ENCODE measurements at places on chromosomes 1 and 21. TPM values are rescaled to one million over a fixed set of nuclear protein-coding genes. Genes with fewer than 3 reads are reported as not detected.

- H3K36me3 ChIP-seq, result no peaks in the 10 kb centered on the region
- DNase-seq, result no peak
- H3K4me1 ChIP-seq, result no peaks in the 10 kb centered on the region
- no peak overlapping the region for H3K4me3 ChIP-seq
- H3K27ac ChIP-seq, result no peak overlapping the region
- H3K27me3 ChIP-seq, result no peaks in the 10 kb centered on the region
Measured at GRCh38 chr1:204872262-204872881, 1.7 kb downstream of the NFASC start.

- no peak overlapping the region for H3K4me3 ChIP-seq
- H3K36me3 ChIP-seq, result no peaks in the 10 kb centered on the region
- no peak for DNase-seq
- no peak overlapping the region for H3K27ac ChIP-seq
- H3K27me3 ChIP-seq, result no peaks in the 10 kb centered on the region
Measured at GRCh38 chr1:100866901-100867206, 27.8 kb downstream of the EXTL2 start.

GRCh38 chr1:25754470-25755181, 45.4 kb upstream of the SELENON start:
- peaks cover 7% of the 10 kb centered on the region for H3K36me3 ChIP-seq
- DNase-seq, result no peak
- no peaks in the 10 kb centered on the region for H3K27me3 ChIP-seq
- H3K27ac ChIP-seq, result no peak overlapping the region

DNA sequence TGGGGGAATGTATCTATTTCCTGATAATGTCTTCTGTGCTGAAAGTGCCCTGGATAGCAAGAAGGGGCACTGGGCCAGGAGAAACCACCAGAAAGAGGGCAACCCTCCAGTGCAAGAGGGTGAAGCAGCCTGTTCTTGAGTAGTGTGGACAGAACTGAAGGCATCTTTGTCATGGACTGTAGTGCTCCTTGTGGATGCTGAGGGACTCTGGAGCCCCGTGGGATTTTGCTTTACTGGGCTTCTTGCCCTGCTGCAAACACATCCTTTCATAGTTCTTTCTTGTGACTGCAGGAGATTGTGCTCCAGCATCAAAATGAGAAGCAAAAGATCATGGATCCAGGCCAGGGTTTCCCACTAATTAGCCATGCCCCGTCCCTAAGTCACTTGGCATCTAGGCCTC, 300.6 kb downstream of the ZNF326 start:
- DNase-seq, result no peak
- no peaks in the 10 kb centered on the region for H3K4me1 ChIP-seq
- H3K27me3 ChIP-seq, result no peaks in the 10 kb centered on the region

- no peak overlapping the region for H3K27ac ChIP-seq
- DNase-seq, result no peak
- no peaks in the 10 kb centered on the region for H3K4me1 ChIP-seq
- no peak overlapping the region for H3K4me3 ChIP-seq
- H3K36me3 ChIP-seq, result no peaks in the 10 kb centered on the region
- no peaks in the 10 kb centered on the region for H3K27me3 ChIP-seq
Measured at GRCh38 chr1:102776071-102776470, 332.3 kb downstream of the COL11A1 start.

GRCh38 chr1:54835131-54835898, 34.2 kb upstream of the TTC22 start:
- H3K36me3 ChIP-seq, result no peaks in the 10 kb centered on the region
- no peak overlapping the region for H3K4me3 ChIP-seq
- no peak for DNase-seq
- H3K4me1 ChIP-seq, result no peaks in the 10 kb centered on the region

DNA sequence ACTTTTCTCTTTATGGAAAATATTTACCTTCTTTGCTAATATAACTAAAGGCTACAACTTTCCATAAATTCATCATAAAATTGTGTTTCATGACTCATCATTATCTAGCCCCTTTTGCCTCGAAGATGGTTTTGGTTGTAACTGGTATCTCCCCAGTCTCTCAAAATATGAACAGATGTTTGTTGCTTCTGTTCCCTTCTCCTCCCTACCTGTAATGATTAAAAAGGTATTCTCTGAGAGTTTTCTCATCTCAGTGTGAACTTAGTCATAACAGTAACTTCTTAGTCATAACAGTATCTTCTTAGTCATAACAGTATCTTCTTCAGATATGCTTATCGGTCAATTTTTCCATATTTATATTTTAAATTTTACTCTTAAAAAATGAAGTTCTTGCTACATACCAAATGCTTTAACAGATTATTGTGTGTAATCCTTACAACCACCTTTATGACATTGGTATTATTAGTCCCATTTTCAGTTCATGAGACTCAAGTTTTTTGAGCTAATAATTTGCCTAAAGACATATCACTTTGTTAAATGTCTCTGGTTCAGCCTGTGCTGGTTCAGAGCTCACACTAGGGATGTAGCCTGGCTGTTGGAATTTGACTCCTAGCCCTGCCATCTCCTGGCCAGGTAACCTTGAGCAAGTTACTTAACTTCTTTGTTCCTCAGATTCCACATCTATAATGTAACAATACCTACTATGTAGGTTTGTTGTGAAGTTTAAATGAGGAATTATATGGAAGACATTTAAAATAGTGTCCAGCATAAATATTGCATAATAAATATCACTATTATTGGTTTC, 32.6 kb downstream of the ATP1B1 start:
- H3K27ac ChIP-seq, result no peak overlapping the region
- no peaks in the 10 kb centered on the region for H3K36me3 ChIP-seq
- no peak overlapping the region for H3K4me3 ChIP-seq
- no peaks in the 10 kb centered on the region for H3K27me3 ChIP-seq
- DNase-seq, result no peak
- H3K4me1 ChIP-seq, result no peaks in the 10 kb centered on the region

DNA sequence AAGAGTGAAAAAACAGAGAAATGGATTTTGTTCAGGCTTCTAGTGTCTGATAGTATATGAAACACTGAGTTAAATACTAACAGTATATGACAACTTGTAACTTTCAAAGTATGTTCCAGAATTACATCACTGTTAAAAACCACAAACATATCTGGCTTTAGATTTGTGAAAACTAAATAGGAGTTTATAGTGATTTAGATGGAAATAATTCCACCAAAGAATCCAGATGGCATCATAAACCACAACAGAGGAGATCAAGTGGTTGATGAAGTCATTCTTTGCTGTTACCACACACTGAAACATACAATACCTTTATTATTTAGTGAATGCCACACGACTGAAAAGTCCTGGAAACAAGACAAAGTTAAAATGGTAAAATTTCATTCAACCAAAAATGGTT, 37.2 kb downstream of the ALG14 start:
- no peaks in the 10 kb centered on the region for H3K27me3 ChIP-seq
- H3K27ac ChIP-seq, result no peak overlapping the region
- no peaks in the 10 kb centered on the region for H3K4me1 ChIP-seq
- H3K4me3 ChIP-seq, result no peak overlapping the region

DNA sequence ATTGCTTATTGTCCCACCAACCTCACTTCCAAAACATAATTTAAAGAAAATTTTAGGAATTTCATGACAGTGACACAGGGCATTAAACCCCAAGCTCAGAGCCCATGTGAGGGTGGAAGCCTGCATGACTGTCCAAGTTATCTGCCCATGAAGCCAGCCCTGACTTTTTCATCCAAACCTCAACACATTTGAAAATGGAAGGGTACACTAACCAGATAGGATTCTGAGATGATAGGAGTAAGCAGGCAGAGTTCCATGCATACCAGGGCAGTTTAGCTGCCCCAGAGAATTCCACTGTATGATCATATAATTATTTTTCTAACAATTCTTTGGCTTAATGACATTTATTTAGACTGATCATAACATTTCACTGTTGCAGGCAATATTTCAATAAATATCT, 986.0 kb downstream of the TTLL7 start:
- no peaks in the 10 kb centered on the region for H3K36me3 ChIP-seq
- no peak overlapping the region for H3K27ac ChIP-seq
- H3K4me3 ChIP-seq, result no peak overlapping the region
- no peaks in the 10 kb centered on the region for H3K4me1 ChIP-seq
- no peak for DNase-seq

CELA2B gene
- total RNA-seq, result not detected

CAMK2N1 gene
- 7.6 TPM for total RNA-seq

CSF1 gene
- total RNA-seq, result 20.8 TPM

SLC1A7 gene
- 0.08 TPM for total RNA-seq

Measured in heart left ventricle (tissue), 16 donors.